ENCODE measurements at places on chromosomes 5 and 9.

- DNase-seq = no peak
Observed at GRCh38 chr9:121367306-121368137, 2.5 kb downstream of the STOM start.

DNA sequence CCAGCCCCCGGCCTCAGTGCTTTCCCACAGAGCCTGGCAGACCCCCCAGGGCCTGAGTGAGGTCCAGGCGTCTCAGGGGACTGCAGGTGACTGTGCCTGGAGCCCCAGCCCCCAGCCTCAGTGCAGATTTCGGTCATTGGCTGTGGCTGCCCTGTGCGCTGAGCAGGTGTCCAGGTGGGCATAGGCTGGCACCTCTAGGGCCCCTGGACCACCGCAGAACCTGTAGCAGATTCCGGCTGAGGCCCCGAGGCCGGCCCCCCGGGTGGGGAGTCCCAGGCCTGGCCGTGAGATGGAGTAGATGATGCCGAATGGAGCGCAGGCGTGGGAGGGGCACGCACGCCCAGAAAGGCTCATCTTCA is 12.1 kb downstream of the EXD3 start:
- no peak for DNase-seq

DNA sequence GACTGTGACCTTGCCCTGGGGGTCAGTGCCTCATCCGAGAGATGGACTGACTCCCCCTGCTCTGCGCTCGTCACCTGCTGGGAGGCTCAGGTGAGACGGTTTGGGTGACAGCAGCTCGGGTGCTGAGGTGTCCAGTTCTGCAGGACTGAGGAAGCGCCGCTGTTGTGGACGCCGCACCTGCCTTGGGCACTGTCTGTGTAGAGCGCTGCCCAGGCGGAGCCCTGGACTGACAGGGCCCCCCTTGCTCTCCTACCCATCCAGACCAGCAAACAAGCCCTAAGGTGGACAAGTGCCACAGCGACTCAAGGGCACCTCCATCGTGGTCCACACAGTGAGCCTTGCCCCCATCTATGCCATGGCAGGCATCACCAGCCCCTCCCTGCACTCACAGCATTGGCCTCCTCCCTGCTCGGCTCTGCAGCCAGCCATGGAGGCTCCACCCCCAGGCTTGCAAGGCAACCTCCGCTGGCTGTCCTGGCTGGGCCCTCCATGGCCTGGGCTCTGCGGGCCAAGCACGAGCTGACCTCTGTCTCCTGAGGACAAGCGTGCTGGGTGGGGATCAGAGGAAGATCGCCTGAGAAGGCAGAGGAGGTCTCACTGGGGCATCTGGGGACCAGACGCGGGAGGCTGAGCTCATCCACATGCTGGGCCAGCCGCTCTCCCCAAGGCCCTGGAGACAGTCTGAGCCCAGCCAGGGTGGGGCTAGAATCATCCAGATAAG is 87.1 kb upstream of the COL5A1 start:
- DNase-seq = no peak

DNA sequence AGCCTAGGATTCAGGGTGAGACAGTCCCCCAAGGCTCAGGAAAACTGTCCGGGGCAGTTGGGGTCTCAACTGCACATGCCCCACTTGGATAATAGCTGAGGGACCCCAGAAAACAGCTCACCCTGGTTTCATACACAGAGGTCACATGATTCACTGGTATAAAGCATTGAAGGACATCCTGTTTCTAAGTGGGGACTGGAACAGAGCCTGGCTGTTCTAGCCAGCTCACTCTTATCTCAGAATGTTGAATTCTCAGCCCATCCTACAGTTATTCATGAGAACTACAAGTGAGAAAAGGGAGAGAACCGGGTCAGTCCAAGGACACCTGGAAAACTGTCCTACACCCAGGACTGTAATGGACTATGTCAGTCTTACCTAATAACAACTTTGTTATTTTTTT is 170.9 kb downstream of the FGF1 start:
- DNase-seq = no peak

DNA sequence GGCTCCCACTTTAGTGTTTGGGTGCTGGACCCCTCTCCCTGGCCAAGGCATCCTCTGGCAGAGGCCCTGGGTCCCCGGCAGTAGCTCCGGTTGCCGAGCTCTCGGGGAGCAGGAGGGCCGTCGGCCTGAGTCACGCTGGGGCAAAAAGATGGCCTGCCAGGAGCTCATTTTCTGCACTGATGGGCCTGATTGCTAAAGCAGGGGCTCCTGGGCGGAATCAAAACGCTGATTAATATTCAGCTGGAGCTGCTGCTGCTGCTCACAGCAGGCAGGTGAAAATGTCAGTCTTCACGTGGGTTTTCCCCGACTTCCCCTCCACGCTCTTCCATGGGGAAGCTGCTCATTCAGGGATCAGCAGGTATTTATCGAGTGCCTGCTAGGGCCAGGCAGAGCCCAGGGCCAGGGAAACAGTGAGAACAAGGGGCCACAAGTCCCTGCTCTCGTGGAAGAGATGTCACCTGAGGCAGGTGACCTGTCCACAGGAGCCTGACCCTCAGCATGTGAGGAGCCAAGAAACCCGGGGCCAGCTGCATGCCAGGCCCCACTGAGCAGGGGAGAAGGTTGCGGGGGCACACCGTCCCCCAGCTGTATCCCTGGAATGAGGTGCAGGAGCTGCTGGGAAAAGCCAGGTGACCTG is 22.1 kb downstream of the LAMC3 start:
- DNase-seq = no peak
